Fibroblast of the aortic adventitia (primary cell): ENCODE measurements at places on chromosomes 11 and 22.

GRCh38 chr11:134569195-134569594 is 157.2 kb upstream of the B3GAT1 start:
- no peak for DNase-seq

DNA sequence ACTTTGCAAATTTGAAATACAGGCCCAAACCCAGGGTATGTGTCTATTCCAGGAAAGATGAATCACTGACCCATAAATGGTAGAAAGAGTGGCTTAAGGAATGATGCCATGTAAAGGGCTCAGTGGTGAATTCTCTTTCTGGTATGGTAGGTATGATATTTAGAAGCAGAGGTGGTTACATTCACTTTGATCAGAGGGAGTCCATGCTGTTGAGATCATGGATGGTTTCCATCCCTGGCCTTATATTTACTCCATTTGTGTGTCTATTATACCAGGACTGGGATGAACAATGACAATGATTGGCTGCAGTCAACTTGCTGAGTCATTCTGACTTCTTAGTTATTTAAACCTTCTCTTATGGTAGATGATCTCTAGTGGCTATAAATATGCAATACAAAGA is 419.8 kb upstream of the LRRC4C start:
- DNase-seq: peak; percentile 21

GRCh38 chr22:24440718-24441405 is 13.5 kb downstream of the ADORA2A start:
- no peak for DNase-seq

DNA sequence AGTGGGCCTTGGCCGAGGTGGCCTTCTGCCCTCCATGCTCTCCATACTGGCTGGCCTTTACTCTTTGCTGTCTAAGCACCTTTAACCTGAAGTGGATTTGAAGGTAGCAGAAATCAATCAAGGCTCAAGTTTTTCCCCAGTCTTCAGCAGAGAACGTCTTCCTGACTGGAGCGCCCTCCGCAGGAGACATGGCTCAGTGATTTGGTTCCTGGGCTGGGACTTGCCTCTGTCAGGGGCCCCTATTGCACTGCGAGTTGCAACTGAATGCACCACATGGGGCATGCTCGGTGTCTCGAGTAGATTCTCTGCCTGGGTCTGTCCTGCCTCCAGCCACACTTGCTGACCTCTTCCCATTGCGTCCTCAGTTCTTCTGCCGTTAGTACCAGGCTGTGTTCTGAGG is 79.6 kb downstream of the BMAL1 start:
- DNase-seq: no peak

DNA sequence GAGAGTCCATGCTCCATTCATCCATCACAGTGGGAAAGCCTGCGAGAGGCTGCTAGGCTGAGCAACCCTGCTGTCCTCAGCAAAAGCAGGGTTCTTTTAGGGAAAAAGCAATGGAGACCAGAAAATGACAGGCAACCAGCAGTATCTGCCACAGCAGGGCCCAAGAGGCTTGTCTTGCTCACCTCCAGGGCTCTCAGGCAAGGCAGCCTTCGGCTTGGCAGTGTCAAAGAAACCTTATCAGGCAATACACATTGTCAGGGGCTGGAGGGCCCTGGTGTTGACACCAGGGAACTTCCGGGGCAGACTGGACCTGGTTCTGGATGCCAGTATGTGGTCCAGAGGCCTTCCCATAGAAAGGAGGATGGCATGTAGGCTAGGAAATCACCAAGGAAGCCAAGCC is 10.2 kb upstream of the TLCD5 start:
- DNase-seq: no peak

DNA sequence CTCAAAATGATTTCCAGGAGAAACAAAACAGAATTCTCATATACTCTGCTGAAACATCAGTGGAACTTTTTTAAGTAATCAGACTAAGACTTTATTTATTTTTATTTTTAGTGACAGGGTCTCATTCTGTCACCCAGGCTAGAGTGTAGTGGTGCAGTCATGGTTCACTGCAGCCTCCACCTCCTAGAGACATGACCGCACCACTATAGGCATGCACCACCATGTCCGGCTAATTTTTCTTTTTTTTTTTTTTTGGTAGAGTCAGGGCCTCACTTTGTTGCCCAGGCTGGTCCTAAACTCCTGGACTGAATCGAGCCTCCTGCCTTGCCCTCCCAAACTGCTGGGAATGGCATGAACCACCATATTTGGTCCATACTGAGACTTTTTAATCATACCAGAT is 42.9 kb downstream of the PRDM10 start:
- DNase-seq: no peak

DNA sequence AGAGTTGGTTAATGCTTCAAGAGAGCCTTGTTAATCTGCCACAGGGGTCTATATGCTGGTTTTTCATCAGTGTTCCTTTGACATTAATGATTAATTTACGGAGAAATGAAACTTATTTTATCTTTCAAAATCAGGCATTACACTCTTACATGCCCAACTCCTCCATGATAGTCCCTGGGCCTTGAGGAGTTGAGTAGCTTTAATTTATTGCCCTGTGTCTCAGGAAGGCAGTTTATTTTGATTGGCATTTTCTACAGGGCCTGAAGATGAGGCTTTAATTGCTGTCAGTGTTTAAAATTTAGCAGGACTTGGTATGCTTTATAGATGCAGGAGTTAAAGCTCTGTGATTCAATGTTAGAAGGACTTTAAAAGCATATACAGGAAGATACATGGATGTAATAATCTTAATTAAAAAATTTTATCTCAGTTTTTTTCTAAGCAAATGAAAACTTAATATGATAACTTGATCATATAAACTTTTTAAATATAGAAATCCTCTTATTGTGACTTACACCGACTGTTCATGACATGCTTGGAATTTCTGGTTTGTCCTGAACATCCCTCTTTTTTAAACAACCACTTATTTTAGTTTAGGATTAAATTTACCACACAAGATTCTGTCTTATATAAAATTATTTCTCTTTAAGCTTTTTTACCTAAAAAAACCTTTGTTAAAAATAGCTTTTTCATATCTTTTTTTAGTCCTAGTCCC is 12.2 kb downstream of the GLYAT start:
- no peak for DNase-seq

DNA sequence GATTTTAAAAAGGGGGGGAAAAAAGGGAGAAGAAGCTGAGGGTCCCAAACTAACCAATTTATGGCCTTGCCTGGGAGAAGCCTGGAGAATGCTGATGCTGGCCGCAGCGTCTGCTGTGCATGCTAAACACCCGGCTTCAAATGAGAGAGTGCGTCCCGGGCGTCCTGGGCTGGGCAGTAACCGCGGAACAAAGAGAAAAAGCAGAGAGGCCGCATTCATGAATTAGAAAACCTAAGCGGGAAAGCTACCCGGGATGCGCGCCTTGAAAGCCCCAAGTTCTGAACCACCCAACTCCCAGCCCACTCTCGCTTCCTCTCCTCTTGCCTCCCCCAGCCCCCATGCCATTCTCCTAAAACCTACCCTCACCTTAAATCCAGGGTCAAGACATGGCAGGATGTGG is 6.5 kb downstream of the MN1 start:
- no peak for DNase-seq

DNA sequence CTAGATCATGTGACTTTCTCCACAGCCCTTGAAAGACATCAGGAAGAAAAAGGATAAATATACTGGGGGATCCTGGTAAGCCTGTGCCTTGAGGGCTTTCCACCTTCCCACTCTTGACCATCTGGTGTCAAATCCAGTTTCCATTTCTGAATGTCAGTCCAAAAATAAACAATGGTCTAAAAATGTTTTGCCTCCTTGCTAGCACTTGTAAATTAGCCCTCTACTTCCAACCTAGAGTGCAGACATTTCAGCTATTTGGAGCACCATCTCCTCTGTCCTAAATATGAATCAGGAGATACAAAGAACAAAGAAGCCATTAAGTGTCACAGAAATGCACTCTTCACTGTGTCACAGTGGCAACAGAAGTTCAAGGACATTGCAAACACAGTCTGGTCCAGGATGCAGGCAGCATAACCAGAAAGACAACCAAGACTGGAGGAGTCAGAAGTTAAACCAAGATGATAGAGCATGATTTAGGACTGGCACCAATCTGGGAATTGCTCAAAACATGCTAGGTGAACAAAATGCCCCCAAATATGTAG is 88.1 kb downstream of the CCDC34 start:
- DNase-seq: no peak

DNA sequence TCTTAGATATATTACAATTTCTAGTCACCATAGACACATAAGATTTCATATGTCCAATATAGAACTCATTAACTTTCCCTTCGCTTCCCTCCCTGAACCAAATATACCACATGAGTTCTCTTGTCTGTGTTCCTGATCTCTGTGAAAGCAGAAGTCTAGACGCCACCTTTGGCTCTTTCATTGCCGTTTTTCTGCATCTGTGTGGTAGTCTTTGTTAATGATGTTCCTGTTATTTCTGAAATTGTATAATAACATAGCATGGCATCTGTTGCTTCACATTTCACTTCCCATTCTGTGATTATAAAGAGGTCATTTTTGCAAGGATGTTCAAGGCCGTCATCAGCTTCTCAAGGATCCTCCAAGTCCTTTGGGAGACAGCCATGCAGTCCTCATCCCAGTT is 58.5 kb downstream of the NCAM1 start:
- no peak for DNase-seq

GRCh38 chr11:16341853-16342252 is 14.5 kb downstream of the SOX6 start:
- no peak for DNase-seq

DNA sequence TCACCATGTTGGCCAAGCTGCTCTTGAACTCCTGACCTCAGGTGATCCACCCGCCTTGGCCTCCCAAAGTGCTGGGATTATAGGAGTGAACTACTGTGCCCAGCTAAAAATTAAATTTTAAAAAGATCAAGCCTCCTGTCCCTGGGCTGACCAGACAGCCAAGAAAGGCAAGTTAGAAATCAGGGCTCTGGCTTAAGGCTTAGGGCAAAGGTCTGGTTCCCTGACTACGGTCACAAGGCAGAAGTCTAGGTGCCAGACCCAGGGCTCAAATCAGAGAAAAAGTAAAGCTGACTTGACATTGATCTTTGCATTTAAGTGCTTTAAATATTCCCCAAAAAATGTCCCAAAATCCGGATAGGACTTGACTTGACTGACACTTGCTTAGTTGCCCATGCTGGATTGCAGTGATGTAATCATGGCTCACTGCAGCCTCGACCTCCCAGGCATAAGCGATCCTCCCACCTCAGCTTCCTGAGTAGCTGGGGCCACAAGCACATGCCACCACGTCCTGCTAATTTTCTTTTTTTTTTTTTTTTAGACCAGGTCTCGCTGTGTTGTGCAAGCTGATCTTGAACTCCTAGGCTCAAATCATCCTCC is 17.3 kb upstream of the CRKL start:
- no peak for DNase-seq

GRCh38 chr22:19105867-19106802 is 16.1 kb downstream of the DGCR2 start:
- no peak for DNase-seq

DNA sequence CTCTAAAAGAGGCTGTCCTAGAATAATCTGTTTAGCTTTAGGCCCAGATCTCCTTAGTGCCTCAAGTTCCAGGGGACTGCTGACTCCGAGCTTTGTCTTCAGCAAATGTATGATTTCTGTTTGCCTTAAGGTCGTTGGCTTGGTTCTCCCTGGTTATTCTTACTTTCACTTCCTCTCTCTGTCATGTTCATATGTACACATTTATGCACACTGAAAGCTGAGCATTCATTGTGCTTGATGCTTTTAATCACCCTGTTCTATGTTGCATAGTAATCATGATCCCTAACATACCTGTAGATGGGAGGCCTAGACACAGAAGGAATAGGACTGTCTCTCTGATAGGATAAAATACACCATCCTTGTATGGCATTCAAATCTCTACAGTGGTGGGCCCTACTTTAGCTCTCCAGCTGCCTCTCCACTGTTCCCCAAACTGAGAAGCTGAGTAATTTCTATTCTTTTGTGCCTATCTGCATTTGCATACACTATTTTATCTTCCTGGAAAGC is 7.2 kb downstream of the PPFIBP2 start:
- no peak for DNase-seq

DNA sequence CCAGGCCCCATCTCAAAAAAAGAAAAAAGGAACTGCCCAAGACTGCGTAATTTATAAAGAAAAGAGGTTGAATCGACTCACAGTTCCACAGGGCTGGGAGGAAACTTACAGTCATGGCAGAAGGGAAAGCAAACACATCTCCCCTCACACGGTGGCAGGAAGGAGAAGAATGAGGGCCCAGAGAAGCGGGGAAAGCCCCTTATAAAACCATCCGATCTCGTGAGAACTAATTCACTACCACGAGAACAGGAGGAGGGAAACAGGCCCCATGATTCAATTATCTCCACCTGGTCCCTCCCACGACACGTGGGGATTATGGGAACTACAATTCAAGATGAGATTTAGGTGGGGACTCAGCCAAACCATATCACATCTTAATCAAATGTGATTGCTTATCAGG is 82.2 kb downstream of the BUD13 start:
- no peak for DNase-seq

- DNase-seq: peak; percentile 81
Measured at GRCh38 chr22:42676059-42676607, 26.9 kb upstream of the CYB5R3 start.

DNA sequence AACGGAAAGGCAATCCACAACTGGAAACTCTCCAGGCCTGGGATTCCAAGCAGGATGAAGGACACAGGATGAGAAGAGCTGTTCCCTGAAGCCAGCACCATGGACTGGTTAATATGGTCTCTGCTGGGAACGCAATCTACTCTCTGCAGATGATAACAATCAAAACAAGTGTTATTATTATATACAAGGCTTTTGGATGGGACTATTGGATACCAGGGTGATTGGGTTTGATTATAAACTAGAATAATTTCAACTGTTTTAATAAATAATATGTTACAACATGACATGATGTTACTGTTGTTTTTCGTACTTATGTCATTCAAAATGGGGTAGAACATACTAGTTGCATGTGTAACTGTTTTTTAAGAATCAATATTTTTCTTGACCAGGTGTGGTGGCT is at the start of gene OR52R1:
Gene OR52R1, minus strand, starts transcription at position 101 of the 400 bp plus-strand sequence. Its CDS starts 0 bp downstream, at position 101.
- no peak for DNase-seq

DNA sequence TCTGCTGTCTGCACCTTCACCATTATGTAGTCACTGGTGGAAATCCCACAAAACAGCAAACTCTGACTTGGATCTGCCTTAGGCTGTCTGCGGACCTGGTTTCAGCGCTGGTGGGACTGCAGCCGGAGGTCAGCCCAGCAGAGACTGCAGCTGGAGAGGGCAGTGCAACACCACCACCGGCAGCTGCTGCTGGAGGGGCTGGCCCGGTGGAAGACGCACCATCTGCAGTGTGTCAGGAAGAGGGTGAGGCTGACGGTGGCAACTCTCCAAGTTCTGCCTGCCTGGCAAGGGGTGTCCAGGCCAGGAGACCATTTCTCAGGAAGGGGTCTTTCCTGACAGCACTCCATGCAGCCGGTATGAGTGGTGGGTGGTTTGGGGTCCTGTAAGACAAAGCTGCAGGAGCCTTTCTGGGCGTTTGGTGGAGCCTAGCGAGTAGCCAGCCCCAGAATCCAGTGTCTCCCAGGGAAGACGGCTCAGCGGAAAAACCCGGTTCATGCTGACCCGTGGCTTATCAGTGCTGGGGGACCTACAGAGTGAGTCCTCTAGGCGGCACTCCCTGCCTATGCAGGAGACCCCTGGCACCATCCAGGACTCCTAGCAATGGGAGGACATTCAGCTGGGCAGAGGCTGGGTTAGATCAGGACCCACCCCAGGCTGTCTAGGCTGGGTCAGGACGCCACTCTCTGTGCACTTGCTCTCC is 50.8 kb downstream of the PISD start:
- DNase-seq: peak; percentile 24
